ENCODE measurements at places on chromosomes 11 and 22. TPM values are rescaled to one million over a fixed set of nuclear protein-coding genes. Genes with fewer than 3 reads are reported as not detected.
A peak's percentile ranks its signal among the peaks of the same experiment; 100 is the strongest.

- peak; percentile 66 for DNase-seq
Observed at GRCh38 chr11:73359930-73360742, 16.1 kb upstream of the RELT start.

- no peak for DNase-seq
Observed at GRCh38 chr22:39348909-39349505, 784 bp upstream of the SYNGR1 start.

GRCh38 chr11:123093739-123094138 lies 31.8 kb upstream of the HSPA8 start:
- DNase-seq: no peak

- no peak for DNase-seq
Observed at GRCh38 chr11:61802605-61803004, 9.9 kb downstream of the FEN1 start.

- DNase-seq: peak; percentile 78
Observed at GRCh38 chr11:20127671-20128527, 32.4 kb downstream of the DBX1 start.

GRCh38 chr22:36471341-36471821 lies 10.1 kb downstream of the TXN2 start:
- DNase-seq: peak; percentile 61

GRCh38 chr11:62341588-62341987 lies 4.3 kb downstream of the ASRGL1 start:
- DNase-seq: no peak

- DNase-seq: peak; percentile 60
Observed at GRCh38 chr22:29635734-29636357, 32.4 kb downstream of the NF2 start.

DNA sequence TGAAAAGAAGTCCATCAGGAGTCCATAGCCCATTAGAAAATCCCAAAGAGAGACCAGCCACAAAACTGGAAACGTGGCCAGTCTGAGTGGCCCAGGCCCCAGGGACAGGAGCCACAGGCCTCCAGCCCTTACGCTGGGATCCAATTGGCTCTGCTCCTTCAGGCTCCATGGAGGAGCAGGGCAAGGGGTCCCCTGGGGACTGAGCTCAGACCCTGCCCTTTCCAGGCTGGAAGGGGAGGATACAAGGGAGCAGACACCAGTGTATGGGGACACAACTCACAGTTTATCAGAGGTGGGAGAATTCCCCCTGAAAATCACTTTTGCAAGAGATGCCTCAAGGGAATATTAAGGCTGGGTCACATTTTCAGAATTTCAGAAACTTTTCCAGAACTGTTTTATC lies 227.5 kb downstream of the NTM start:
- DNase-seq: no peak

DNA sequence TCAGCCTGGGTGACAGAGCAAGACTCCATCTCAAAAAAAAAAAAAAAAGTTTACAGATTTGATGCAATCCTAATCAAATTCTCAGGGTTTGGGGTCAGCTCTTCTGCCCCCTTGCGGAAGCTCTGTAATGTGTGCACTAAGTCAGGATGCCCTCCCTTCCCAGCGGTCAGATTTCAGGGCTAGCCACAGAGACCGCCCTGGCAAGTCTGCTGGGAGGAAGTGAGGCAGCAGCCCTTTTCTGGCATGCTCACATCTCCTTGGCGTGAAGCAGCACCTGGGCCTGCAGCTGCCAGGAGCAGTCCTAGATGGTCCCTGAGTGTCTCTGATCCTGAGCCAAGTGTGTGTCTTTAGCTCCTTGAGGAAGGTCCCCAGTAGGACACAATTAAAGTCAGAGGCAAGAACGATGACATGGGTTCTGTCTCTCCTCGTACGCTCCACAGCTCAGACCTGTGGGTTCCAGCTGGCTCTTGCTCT lies 10.9 kb upstream of the APOBEC3C start:
- peak; percentile 90 for DNase-seq

- DNase-seq: no peak
Observed at GRCh38 chr11:97745515-97746050, 1275.2 kb upstream of the CNTN5 start.

DNA sequence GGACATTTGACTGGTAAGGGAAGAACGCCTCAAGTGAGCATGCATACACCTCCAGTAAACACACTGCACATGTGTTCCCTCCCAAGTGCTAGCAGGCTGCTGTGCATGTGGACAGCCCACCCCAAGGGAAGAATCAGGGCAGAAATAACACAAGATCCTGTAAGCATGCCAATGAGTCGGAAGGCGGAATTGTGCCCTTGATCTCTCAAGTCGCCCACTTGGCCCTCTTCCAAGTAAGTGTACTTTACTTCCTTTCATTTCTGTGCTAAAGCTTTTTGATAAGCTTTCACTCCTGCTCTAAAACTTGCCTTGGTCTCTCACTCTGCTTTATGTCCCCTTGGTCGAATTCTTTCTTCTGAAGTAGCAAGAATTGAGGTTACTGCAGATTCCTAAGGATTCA lies 139.6 kb downstream of the TRPC6 start:
- DNase-seq: peak; percentile 46

Gene ZNF215
- 4.5 TPM for total RNA-seq

Gene TRIM49
- not detected for total RNA-seq

Gene ENTHD1
- not detected for total RNA-seq

Data from PC-3 (cell line).